ENCODE measurements at places on chromosomes 16 and 17. TPM values are rescaled to one million over a fixed set of nuclear protein-coding genes. Genes with fewer than 3 reads are reported as not detected.

GRCh38 chr17:10777890-10778289, 26.0 kb downstream of the TMEM238L start:
- no peaks in the 10 kb centered on the region for H3K36me3 ChIP-seq
- H3K4me3 ChIP-seq, result no peak overlapping the region
- H3K27ac ChIP-seq, result no peak overlapping the region

DNA sequence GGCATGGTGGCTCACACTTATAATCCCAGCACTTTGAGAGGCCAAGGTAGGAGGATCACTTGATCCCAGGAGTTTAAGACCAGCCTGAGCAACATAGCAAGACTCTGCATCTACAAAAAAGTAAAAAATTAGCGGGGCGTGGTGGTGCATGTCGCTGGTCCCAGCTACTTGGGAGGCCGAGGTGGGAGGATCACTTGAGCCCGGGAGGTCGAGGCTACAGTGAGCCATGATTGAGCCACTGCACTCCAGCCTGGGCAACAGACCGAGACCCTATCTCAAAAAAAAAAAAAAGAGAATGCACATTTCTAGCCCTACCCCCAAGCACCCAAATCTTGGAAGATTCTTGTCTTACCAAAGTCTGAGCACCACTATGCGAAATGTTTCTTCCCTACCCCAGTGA, 15.6 kb upstream of the RHOT1 start:
- no peak overlapping the region for H3K27ac ChIP-seq
- H3K4me1 ChIP-seq, result peaks cover 17% of the 10 kb centered on the region
- no peak for DNase-seq
- peak overlapping the region; percentile 81 for H3K4me3 ChIP-seq
- H3K36me3 ChIP-seq, result no peaks in the 10 kb centered on the region
- H3K27me3 ChIP-seq, result no peaks in the 10 kb centered on the region

GRCh38 chr16:56438038-56438437, 12.7 kb upstream of the AMFR start:
- no peaks in the 10 kb centered on the region for H3K4me1 ChIP-seq
- DNase-seq, result no peak
- H3K4me3 ChIP-seq, result no peak overlapping the region
- H3K36me3 ChIP-seq, result peaks cover 35% of the 10 kb centered on the region

GRCh38 chr17:68382582-68383085, 74.7 kb downstream of the WIPI1 start:
- no peak overlapping the region for H3K4me3 ChIP-seq
- H3K27ac ChIP-seq, result no peak overlapping the region
- peaks cover 15% of the 10 kb centered on the region for H3K4me1 ChIP-seq
- H3K36me3 ChIP-seq, result no peaks in the 10 kb centered on the region
- H3K27me3 ChIP-seq, result no peaks in the 10 kb centered on the region

GRCh38 chr16:73408311-73408710, 360.4 kb upstream of the ZFHX3 start:
- DNase-seq, result no peak
- no peaks in the 10 kb centered on the region for H3K36me3 ChIP-seq
- H3K27ac ChIP-seq, result no peak overlapping the region
- H3K27me3 ChIP-seq, result no peaks in the 10 kb centered on the region
- no peak overlapping the region for H3K4me3 ChIP-seq
- no peaks in the 10 kb centered on the region for H3K4me1 ChIP-seq

DNA sequence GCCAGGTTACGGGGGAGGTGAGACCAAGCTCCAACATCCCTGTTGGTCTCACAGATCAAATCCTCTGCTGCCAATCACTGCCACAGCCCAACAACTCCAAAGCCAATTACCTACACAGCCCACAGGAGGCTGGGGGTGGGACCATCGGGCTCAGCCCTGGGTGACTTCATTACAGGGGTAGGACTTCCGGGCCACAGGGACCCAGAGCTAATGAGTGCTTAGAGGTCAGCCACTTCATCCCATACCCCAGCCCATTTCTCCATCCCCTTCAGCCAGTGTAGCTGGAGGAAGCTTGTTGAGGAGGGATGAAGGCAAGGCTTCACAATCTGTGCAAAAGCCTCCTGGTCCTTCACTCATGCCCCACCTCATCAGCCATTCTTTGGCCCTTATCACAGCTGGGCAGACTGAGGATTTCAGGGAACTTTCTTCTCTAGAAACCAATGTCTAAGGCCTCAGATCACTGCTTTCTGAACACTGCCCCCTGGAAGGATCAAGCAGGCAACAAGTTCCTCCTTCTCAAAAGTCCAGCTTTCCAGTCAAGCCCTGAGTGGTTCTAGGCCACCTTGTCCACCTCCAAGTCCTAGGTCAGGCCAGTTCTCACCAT, 5.8 kb downstream of the FOXN1 start:
- no peak overlapping the region for H3K4me3 ChIP-seq
- no peak for DNase-seq
- 0 out of 2 replicates have a peak, but pooled peaks cover 6% of the 10 kb centered on the region for H3K27me3 ChIP-seq
- no peak overlapping the region for H3K27ac ChIP-seq
- H3K4me1 ChIP-seq, result peaks cover 15% of the 10 kb centered on the region

DNA sequence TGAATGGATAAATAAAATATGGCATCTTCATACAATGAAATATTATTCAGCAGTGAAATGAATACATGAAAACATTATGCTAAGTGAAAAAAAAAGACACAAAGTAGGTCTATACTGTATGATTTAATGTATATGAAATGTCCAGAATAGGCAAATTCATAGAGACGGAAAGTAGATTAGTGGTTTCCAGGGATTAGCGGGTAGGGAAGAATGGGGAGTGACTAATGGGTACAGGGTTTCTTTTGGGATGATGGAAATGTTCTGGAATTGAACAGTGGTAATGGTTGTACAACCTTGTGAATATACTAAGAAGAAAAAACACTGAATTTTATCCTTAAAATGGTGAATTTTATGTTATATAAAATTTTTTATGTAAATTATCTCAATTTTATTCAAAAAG, 8.5 kb upstream of the MYCBPAP start:
- H3K27ac ChIP-seq, result no peak overlapping the region
- peaks cover 8% of the 10 kb centered on the region for H3K4me1 ChIP-seq
- no peaks in the 10 kb centered on the region for H3K36me3 ChIP-seq
- H3K4me3 ChIP-seq, result no peak overlapping the region
- no peaks in the 10 kb centered on the region for H3K27me3 ChIP-seq

DNA sequence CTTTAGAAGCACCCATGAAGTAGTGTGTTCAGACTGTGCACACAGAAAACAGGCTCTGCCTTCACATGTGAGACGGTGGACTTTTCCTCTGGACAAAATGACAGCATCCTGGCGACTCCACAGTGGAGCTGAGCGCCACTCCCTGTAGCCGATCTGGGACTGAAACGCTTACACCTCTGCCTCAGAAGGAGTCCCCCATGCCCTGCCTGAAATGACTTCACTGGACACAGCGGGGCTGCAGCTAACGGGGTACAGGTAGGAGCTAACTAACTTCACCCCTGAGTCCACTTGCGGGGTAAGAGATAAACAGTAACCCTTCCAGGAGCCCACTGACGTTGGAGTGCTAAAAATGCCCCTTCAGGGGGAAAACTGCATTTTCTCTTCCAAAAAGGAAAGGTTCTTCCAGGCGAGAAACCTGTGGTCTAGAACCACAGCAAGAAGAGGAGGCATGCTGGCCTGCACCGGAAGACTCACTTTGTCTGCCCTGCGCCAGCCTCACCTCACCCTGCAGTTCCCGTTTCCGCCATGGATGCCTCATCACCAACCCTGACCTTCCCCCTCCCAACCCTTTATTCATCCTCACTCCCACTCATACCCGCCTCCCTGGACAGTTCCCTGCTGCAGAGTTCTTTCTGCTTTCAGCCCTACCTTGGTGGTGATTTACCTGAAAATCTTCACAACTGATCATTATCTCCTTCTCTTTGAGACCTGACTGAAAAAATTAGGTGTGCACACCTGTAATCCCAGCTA, 19.4 kb upstream of the ENDOV start:
- no peaks in the 10 kb centered on the region for H3K36me3 ChIP-seq
- H3K4me3 ChIP-seq, result no peak overlapping the region
- DNase-seq, result peak; percentile 54

DNA sequence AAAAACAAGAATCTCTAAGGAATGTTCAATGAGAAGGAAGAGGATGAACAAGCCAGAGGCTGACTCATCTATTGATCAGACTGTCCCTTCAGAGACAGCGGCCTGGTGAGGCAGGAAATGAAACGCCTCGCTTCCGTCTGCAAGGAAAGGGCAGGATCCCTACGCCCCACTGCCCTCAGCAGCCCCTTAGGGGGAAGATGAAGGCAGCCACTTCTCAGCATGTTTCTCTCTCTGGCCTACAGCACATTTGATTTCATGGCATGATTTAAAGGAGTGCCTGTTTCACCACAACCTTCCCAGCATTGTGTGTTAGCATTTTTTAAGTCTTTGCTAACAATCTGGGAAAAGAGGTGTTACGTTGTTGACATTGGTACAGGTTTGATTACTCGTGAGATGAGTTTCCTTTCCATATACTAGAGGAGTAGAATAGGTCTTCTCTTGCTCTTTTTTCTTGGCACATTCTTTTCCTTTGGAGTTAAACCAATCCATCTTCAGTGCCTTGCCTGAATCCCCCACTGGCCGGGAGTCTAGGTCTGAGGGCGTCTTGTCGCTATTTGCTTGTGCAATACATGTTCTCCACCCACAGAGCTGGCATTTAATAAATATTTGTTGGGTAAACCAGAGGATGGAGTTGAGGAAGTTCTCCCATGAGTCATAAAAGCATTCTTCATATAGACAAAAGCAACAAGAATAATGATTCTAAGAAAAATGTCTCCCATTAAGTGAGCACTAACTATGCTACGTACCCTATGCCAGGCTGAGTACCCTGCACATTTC, 47.4 kb downstream of the RBFOX3 start:
- H3K36me3 ChIP-seq, result no peaks in the 10 kb centered on the region
- H3K27me3 ChIP-seq, result no peaks in the 10 kb centered on the region
- no peaks in the 10 kb centered on the region for H3K4me1 ChIP-seq
- H3K27ac ChIP-seq, result no peak overlapping the region
- DNase-seq, result no peak
- H3K4me3 ChIP-seq, result no peak overlapping the region

- no peak for DNase-seq
- no peak overlapping the region for H3K27ac ChIP-seq
- no peaks in the 10 kb centered on the region for H3K4me1 ChIP-seq
- H3K27me3 ChIP-seq, result no peaks in the 10 kb centered on the region
- no peaks in the 10 kb centered on the region for H3K36me3 ChIP-seq
Observed at GRCh38 chr17:68981288-68981687, 26.1 kb upstream of the ABCA8 start.

The MTHFSD gene
- total RNA-seq, result 8.1 TPM

DNA sequence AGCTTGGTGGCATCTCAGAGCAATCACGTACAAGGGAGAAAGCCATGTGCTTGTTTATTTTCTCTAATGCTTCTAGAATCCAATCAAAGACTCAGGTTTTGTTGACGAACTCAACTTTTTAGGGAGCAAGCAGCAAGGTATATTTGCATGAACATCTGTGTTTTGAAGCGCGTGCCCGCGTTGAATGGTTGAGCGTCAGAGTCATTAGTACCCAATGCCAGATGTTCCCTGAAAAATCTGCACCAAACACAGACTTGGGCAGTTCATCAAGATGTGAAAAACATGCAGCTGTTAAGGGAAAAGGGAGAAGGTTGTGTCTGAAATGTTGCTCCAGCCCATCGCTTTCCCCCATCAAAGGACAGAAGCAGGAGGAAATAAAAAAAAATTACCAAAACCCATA, 170.4 kb downstream of the SNX29 start:
- H3K36me3 ChIP-seq, result no peaks in the 10 kb centered on the region
- peaks cover 14% of the 10 kb centered on the region for H3K4me1 ChIP-seq
- no peak for DNase-seq
- H3K27me3 ChIP-seq, result no peaks in the 10 kb centered on the region
- H3K4me3 ChIP-seq, result no peak overlapping the region
- H3K27ac ChIP-seq, result peak overlapping the region; percentile 72

GRCh38 chr17:11545696-11546095, 52.6 kb upstream of the DNAH9 start:
- no peak for DNase-seq
- no peaks in the 10 kb centered on the region for H3K4me1 ChIP-seq
- no peak overlapping the region for H3K4me3 ChIP-seq
- no peaks in the 10 kb centered on the region for H3K27me3 ChIP-seq

GRCh38 chr16:53175118-53175517, 120.3 kb downstream of the CHD9 start:
- no peak overlapping the region for H3K4me3 ChIP-seq
- no peaks in the 10 kb centered on the region for H3K36me3 ChIP-seq
- no peaks in the 10 kb centered on the region for H3K27me3 ChIP-seq
- no peak for DNase-seq
- no peak overlapping the region for H3K27ac ChIP-seq
- no peaks in the 10 kb centered on the region for H3K4me1 ChIP-seq

GRCh38 chr17:5672815-5673430, 88.6 kb upstream of the NLRP1 start:
- H3K4me3 ChIP-seq, result no peak overlapping the region
- H3K36me3 ChIP-seq, result no peaks in the 10 kb centered on the region
- H3K27me3 ChIP-seq, result no peaks in the 10 kb centered on the region
- H3K4me1 ChIP-seq, result no peaks in the 10 kb centered on the region

The G6PC1 gene
- total RNA-seq, result not detected

DNA sequence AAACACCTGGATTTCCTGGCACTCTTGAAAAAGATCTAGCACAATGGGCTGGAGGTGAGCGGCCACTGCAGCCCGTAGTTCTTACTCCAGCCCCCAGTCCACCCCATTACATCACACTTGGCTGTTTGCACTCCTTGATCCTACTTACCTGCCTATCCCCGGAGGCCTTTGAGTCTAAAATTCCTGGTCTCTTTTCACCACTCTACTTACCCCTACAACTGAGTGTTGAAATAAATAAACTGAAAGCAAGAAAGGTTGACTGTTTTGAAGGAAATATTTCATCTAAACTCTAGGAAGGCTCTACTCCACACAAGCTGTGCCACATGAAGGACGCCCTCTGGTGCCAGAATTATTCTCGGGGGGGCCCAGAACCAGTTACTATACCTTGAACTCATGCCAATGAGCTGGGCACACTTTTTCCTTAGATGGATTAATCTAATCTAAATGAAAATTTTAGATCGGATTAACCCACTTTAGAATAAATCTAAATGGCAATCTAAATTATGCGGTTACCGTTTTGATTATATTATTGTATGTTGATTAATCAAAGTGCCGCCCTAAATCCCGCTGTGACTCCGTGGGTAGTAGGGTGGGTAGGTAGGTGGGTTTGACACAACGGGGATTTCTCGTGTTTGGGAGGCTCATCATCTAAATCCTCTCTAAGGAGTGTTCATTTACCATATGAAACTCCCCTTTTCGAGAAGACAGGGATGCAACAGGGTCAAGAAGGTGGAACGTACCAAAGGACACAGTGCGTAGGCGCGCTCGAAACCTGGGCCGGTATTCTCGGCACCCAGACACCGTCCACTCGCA, 651 bp upstream of the EIF1 start:
- peak; percentile 46 for DNase-seq
- H3K27me3 ChIP-seq, result no peaks in the 10 kb centered on the region
- peak overlapping the region; percentile 87 for H3K4me3 ChIP-seq
- H3K36me3 ChIP-seq, result peaks cover 32% of the 10 kb centered on the region

- no peaks in the 10 kb centered on the region for H3K36me3 ChIP-seq
- H3K4me1 ChIP-seq, result no peaks in the 10 kb centered on the region
- H3K27ac ChIP-seq, result no peak overlapping the region
- H3K4me3 ChIP-seq, result no peak overlapping the region
- no peaks in the 10 kb centered on the region for H3K27me3 ChIP-seq
Observed at GRCh38 chr17:17540278-17540906, 44.2 kb upstream of the RASD1 start.

Measured in GM23338 (cell line).